ENCODE measurements at places on chromosomes 7 and 10.

DNA sequence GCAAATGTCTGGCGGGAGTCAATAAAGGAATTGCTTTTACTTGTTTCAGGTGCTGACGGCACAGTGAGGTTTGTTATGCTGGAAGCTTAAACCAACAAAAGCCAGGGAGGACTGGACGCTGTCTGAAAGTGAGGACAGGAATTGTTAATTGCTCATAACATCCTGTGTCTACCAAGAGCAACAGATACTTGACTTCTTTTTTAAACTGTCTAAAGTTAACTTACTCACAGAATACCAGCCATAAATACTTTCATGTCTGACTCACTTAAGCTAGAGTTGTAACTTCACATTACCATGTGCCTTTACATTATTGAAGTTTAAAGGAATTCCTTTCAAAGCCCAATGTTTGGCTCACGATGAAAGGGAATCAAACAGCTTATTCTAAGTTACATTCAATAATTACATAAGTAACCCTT, 252.7 kb upstream of the SHH start:
- DNase-seq, result no peak

DNA sequence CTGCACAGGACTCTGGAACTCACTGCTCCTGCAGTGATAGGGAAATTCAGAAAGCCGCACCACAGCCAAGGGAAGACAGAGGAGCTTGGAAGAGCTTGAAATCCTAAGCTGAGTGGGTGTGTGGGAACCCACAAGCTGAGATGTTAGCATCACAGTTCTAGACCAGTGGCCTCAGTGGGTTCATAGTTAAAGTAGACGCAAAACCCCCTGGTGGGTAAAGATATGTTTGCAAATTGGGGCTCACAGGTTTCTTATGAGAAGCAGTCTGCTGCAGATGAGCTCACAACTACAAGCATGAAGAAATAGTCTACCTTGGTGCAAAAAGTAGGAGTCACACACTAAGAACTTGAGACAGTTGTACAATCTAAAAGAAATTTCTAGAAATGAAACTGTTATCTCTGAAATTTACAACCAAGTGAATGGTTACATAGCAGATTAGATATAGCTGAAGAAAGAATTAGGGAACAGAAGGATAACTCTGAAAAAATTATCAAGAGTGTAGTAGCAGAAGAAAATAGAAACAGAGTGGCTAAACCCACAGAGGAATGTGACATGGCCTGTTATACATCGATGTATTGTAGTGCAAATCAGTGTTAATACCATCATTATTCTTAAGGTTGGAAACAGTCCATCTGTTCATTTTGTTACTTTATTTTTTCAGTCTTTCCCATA, 77.2 kb downstream of the DYNC2I1 start:
- DNase-seq, result no peak

DNA sequence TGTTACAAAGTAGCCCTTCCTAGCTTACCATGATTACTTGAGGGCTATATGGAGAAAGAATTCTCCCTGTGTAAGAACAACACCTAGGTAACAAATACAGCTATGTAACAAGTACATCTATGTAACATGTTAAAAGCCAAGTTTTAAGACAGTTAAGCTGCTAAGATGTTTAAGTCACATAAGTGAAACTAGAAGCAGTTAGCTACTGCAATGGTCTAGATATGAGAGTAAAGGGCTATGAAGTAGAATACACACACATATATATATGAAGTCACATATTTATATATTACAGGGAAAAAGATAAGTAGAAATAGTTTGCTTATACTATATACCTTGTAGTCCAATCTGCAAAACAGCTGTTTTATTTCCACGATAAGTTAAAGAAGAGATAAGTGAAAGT, 14.4 kb downstream of the POT1 start:
- DNase-seq, result no peak

DNA sequence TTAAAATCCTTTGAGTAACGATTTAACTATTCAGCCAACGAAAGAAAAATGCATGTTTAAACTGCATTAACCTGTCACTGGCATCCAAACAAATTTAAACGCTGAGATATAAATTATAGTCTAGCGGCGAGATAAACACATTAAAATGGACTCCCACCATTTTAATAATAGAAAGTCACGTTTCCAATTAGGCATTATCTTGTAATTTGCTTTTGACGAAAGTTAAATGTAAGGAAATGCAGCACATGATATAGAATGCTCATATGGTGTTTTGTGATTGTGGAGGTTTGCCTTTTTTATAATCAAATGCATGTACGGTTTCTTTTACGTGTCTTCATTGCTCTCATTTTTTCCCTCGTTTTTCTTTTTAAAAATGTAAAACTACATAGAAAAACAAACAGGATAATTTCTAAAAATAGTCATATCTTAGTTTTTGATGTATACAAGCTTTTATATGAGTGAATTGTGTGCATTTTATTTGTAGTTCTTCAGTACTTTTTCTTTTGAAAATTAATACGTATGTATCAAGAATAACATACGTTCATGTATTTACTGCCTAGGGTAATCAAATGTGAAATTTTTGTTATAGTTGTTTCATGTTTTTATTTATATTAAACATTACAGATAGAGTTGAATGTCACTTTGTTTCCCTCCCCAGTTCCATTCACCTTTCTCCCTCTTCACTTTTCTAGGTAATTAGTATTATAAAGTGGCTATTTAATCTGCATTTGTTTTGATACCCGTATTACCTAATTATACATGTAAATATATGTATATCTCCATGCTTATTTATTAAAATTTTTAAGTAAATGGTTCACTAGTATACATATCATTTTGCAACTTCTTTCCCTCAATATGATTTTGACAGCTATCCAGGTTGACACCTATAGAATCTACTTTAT, 1.1 kb upstream of the KLF14 start:
- no peak for DNase-seq

GRCh38 chr7:124643311-124643811, 122.2 kb downstream of the GPR37 start:
- no peak for DNase-seq

DNA sequence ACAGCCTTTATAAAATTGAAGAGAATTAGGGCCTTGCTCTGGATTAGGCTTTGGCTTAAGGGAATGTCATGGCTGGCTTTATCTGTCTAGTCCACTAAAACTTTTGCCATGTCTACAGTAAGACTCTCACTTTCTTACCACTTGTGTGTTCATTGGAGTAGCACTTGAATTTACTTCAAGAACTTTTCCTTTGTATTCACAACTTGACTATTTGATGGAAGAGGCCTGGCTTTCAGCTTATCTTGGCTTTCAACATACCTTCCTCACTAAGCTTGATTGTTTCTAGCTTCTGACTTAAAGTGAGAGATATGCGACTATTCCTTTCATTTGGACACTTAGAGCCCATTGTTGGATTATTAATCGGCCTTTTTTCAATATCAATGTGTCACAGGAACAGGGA, 96.1 kb downstream of the TPST1 start:
- DNase-seq, result no peak

GRCh38 chr7:38753347-38753746, 122.2 kb upstream of the AMPH start:
- peak; percentile 15 for DNase-seq

DNA sequence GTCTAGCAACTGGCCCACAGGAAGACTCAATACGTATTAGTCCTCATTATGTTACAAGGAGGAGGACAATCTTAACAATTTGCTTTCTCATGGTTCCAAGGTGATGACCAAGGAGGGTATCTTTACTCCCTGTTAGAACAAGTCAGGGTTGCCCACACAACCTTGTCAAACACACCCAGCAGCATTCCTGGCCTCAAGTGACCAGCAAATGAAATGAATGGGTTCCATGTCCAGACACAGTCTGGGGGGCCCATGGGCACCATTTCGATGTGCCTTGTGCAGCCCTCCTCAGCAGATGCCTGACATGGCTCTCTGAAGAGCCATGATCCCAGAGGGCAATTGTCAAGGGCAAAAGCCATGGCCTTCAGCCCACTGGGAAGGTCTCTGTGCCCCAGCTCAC, 40.8 kb downstream of the ANXA8 start:
- DNase-seq, result no peak

DNA sequence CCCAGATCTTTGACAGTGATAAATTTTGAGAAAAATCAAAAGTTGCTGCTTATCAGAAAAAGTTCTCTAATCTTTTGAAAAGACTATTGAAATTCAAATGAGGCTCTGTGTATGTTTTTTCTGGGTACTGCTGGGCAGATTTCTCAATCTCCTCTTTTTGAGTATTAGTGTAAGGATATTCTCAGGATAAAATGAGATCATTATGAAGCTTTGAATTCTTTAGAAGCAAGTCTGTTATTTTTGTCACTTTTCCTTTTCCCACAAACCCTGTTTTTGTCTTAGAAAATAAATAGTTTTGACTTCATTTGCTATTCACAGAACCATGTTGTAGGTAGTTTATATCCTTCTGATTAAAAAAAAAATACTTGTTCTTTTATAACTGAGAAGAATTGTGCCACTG, 7.9 kb downstream of the STAM start:
- DNase-seq, result no peak
